ENCODE measurements at places on chromosomes 2 and 18.

DNA sequence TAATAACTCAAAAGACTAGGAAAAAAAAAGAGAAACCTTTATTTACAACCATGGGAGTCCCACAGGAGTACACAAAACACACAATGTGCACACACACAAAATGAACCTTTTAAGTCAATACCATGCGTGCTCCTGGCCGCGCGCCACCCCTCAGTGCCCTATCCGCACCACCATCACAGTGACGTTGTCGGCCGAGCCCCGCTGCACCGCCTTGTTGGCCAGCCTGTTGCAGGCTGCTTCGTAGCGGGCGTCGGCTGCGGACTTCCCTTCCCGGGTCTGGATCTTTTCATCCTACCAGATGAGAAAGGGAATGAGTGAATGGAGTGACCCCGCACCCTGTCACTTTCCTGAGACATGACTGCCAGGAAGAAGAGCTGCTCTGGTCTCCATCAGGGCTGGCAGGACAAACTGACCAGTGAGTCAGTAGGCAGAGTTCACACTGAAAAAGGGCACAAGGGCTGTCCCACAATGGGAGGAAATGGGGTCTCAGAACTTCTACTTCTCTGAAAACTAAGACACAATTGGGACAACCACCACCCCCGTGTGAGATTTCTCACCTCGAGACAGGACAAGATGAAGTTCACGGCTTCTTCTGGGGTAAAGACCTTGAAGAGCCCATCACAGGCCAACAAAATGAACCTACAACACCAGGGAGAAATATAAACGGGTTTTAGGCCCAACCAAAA is 11.8 kb downstream of the ERFE start:
- DNase-seq = no peak

DNA sequence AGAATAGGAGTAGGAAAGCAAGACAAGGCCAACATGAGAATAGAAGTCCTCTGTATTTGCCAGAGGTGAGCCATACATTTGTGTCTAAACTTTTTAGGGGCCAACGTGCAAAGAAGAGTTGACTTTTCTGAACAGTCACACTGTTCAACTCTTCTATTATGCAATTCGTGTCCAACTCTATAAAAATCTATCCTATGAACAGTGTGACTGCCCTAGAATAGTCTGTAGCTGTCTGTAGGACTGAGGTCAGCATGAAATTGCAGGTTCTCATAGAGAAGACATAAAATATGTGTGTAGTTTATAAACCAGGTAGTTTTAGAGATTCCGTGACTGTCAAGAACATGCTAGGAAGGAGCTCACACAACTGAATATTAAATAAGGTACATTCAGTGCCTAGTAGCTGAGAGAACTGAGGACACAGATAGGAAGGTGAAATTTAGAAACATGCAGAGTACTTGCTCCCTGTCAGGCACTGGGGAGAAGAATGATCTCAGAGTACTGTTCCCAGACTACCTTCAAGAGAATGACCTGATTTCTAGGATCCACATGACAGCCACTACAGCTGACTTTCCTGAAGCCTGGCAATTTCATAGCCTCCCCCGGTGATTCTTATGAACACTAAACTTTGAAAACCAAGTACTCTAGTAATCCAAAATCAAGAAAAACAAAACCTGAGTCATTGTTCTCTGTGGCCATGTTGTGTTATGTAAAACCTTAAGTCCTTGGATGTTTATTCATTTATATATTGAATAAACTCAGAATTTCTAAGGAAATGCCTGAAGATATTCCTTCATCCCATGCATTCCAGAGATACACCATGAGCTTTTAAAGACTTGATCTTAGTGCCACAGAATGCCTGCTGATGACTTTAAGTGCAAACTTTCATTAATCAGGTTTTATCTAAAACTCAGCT is 201.5 kb upstream of the BOD1L2 start:
- no peak for DNase-seq

DNA sequence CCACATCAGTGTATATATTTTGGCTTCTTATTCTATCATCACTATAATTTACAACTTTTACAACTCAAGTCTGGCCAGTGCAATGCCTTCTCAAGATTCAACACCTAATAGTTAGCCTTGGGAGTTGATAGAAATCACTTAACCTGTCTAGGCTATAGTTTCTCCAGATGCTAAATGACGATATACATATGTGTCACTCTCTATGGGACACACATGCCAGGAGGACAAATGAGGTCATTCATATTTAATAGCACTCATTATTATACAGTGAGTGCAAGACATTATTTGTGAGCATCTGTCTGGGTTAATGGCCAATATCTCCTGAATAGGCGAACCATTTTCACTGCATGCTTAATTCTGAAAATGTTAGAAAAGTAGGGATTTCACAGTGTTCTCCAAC is 89.8 kb downstream of the ALK start:
- DNase-seq = no peak

GRCh38 chr18:10687161-10687925 is 161.5 kb downstream of the NAPG start:
- DNase-seq = no peak

DNA sequence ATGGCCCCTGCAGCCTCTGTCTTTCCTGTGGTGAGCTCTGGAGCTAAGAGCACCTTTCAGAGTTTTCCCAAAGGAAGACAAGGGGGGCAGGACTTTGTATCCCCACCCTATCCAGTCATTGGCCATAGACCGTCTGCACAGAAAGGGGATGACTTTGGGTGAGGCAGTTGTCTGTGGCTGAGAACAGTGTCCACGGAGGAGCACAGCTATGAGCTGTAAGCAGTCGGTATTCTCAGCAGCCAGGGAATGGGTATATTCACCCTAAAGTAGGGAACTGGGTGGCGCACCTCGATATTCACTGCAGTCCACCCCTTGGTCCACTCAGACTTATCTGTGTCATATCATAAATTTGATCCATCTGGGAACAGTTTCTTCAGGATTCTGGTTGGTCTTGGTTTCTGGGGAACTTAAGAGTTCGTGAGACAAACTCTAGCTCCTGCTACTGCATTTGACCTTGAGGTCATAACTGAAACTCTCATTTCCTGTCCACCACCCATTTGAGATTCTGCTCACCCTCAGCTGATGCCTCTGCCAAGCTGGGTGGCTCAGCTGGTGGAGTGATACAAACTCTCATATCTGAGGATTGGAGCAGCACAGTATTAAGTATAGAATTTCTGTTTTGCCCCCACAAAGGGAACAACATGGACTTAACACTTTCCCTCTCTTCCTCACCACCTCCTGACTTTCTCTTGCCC is 45.2 kb upstream of the SCG2 start:
- no peak for DNase-seq

DNA sequence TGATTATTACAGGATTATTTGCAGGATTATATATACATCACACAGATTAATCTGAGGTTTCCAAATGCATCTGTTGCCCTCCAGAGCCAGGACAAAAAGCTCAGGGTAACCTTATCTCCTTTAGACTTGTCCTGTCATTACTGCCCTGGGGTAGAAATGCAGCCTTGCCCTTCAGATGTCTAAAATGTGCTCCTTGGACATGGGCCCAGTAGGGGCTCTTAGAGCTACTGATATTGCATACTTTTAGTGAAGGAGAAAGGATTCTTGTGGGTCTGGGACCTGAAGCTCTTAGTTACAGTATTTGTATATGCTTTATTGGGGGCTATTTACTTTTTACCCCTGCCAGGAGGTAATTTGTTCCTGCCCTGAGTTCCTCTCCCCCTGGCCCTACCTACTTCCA is 56.1 kb downstream of the PRKRA start:
- DNase-seq = no peak

DNA sequence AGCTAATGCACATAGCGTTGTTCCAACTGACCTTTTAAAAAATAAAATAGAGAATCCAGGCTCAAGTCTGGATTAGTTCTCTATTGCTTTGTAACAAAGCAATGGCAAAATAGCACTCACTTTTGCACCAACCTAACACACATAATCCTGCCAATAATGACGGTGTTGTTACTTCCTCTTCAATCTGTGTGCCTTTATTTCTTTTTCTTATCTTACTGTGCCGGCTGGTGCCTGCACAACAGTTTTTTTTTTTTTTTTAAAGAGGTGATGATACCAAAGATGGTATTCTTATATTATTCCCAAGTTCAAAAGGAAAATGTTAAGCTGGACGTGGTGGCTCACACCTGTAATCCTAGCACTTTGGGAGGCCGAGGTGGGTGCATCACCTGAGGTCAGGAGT is 3.4 kb downstream of the PLB1 start:
- no peak for DNase-seq

DNA sequence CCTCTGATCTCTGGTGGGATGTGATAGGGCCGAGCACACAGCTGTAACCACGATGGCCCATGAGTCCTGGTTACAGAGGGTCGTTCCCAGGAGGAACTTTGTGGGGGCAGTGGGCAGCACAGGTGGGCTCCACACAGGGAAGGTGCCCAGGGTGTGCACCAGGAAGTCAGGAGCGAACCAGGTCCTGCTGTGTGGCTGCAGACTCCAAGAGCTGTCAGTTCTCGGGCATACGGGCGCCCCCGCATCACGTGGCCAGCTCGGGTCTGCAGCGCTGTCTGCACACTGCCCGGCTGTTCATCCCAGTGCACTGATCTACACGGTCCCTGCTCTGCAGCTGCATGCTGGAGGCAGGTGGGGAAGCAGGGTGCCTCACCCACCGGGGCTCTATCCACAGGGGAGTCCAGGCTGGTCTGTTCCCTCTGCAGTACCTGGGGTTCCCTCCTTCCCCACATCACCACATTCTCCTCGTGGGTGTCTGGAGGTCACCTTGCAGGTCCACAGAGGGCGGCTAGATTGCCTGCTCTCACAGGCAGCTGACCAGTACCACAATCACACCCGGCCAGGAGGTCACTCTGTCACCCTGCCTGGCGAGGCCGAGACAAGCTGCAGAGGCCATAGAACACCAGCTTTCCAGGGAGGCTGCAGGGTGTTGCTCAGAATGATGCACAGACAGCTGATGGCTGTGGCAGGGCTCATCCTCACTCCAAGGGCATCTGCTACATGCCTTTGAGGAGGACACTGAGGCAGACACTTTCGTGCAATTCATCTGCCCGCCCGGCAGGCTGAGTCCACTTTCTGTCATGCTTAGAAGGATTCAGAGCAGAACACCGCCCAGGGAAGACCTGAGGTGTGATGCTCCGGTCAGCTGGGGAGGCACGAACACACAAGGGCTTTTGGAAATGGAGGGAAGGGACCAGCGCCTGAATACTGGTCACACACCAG is 202.7 kb downstream of the EIPR1 start:
- DNase-seq = no peak

DNA sequence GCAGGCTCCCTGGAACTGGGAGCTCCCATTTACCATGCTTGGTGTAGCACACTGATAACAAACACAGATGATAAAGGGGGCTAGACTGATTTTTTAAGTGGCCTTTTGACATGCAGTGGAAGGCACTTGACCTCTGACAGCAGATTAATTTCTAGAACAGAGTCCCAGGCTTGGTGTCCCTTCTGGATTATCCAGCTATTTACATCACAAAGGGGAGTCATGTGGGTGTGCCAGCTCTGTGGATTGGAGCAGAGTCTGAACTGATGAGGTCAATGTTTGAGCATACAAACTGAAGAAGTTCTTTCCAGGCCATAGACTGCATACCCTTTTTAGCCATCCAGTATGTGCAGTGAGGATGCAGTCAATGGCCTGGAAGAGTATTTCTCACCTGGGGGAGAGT is 31.5 kb upstream of the SIX2 start:
- DNase-seq = no peak

- DNase-seq = no peak
These were observed 34.7 kb downstream of the MAP4K4 start for GRCh38 chr2:101732199-101732598.

- no peak for DNase-seq
These were observed 84.4 kb downstream of the SESTD1 start for GRCh38 chr2:179180242-179180641.

GRCh38 chr2:32119161-32119560 is 46.5 kb upstream of the SLC30A6 start:
- no peak for DNase-seq

DNA sequence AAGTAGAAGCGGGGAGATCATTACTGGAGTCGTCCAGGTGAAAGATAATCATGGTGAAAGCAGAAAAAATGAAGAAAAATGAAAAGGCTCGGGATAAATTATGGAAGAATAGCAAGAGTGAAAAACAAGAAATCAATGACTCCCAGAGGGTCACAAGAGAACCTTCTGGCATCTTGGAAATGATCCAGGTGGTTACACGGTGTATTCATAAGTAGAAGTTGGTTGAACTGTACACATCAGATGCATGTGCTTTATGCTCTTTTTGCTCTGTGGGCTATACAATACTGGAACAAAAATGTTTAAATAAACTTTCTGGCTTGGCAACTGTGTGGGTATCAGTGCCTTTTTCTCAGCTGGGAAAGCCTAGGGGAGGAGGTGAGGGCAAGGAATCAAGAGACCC is 348.9 kb downstream of the RND3 start:
- no peak for DNase-seq

- no peak for DNase-seq
These were observed 286.4 kb downstream of the AGPS start for GRCh38 chr2:177678939-177679338.

DNA sequence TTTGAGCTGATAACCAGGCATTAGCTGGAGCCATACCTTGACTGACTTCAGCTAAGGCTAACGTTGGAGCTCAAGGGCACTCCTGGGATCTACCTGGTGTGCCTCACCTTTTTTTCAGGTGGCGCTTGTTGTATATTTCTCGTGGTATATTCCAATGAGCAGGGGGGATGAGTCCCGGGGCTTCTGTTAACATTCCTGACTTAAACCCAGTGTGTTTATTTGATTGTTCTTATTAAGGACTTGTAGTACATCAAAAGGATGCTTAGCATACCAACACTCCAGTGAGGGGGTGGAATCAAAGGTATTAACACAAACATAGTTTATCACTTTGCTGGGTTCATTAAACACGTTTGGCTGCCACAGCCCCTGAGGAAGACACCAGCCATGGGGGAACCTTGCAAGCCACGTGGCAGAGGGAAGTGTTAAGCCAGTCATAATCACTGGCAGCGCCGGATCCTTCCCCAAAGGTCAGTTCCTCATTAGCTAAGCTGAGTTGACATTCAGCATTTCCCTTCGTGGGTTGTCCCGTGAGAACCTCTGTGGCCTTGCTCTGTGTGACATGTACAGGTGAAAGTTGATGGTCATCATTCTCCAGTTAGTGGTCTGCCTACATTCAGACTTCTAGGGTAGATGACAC is 119.5 kb upstream of the MCFD2 start:
- DNase-seq = no peak

GRCh38 chr2:98479959-98480524 is 35.4 kb downstream of the INPP4A start:
- DNase-seq = no peak

- DNase-seq = no peak
These were observed 660.1 kb upstream of the RAB6C start for GRCh38 chr2:129319422-129319717.

DNA sequence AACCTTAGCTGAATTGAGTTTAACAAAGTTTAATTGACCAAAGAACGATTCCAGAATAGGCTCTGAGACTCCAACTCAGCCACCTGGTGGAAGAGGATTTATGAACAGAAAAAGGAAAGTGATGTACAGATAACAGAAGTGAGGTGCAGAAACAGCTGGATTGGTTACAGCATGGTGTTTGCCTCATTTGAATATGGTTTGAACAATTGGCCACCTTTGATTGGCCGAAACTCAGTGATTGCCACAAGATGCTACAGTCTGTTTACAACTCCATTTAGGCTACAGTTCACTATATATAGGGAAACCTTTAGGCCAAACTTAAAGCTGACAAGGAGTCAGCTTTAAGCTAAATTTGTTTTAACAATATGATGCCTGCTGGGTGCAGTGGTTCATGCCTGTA is 28.1 kb upstream of the SLC35G4 start:
- peak; percentile 27 for DNase-seq

GRCh38 chr2:20868377-20868776 is 45.5 kb upstream of the LDAH start:
- DNase-seq = peak; percentile 49

- DNase-seq = no peak
These were observed 323.4 kb upstream of the THUMPD2 start for GRCh38 chr2:40102447-40102846.

Data from Jurkat, Clone E6-1 (cell line).